GM12892 (cell line): ENCODE measurements at places on chromosomes 4 and X.

GRCh38 chrX:129006491-129006890, 516.8 kb downstream of the SMARCA1 start:
- DNase-seq = no peak

DNA sequence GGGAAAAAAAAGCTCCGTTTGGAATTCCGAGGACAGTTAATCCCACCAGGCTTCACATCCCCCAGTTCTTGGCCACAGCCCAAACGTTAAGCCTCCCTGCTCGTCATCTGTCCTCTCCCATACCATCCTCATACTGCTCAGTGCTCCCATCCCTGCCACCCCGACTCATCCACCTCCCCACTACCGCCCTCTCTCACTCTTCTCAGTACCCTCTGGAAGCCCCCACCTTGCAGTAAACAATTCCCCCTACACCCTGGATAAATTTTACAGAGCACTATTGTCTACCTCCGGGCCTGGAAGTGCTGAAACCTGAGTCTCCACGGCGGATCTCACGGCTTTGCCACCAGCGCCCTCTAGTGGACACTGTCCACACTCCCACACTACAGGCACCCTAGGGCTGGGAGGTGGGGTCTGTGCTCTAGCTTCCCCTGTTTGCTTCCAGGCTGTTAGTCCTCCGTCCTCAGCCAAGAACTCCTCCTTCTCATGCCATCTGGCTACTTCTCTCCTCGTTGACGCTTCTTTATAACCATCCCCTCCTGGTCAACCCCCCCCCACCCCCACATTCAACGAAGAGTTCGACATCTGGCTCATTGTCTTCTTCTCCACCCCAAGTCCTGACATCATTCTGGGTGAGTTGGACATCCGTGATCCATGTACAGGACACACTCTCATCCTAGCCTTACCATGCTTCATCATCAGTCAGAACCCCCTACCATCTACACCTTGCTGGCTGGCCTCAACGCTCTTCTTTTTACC, 54.5 kb downstream of the RTL9 start:
- DNase-seq = peak; percentile 44

DNA sequence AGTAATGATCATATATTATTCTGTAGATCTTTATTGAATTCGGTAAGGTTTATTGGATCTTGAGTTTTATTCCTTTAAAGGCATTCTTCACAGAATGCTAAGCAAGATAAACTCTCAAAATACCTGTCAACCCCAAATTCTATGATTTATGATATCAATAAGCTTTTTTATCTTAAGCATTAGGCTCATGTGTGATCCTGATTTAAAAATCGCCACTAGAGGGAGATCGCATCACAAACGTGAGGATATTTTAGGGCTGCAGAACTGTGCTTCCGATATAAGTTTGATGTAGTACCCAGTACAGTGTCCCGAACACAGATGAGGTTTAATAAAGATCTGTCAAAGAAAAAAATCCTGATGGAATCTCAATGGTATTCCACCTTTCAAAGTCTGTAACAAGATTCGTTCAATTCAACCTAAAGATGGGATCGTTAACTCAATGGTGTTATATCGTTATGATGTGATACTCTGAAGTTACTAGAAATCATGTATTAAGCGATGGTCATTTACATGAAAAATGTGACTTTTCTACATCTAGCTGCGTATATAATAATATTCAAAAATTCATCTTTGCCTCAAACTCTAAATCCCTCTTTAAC, 169.0 kb downstream of the CORIN start:
- DNase-seq = peak; percentile 1

GRCh38 chr4:140256335-140256734, 102.4 kb upstream of the MAML3 start:
- DNase-seq = no peak

DNA sequence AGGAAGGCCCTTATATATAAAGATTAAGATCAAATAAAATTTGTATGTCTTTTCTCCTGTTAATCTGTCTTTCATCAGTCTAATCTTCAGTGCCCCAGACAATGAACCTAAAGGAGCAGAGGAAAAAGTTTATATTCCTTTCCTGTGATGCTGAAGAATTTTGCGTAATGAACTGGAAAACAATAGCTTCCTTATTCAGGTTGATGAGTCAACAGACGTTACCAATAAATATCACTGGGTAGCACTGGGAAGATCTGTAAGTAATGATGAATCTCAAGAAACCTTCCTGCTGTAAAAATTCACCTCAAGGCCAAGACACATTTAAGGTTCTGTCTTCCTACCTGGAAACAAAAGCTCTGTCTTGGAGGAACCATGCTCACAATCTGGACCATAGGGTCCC, 25.5 kb downstream of the CDKN2AIP start:
- DNase-seq = no peak

DNA sequence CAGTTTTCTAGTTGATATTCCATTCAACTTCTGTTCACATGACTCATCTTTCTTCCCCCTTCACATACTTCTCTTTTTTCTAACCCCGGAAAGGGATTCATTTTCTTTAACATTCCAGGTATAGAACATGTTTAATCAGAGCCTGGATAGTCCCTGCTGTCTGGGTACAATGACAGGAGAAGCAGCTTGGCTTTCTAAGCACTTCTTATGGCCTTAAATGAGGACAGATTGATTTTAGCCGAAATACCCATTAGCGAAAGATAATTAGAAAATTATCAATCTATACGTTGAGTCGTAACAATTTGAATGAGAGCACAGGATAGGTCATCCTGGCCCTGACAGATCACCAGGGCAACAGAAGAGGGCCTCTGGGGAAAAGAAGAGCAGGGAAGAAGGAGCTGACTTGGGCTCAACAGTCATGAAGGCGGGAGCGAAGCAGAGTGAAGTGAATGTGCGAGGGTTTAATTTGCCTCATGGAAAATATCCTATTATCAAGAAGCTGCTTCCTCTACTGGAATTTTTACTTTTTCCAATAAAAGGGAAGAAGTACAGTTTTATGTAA, 62.2 kb downstream of the PPP1R2C start:
- DNase-seq = no peak

DNA sequence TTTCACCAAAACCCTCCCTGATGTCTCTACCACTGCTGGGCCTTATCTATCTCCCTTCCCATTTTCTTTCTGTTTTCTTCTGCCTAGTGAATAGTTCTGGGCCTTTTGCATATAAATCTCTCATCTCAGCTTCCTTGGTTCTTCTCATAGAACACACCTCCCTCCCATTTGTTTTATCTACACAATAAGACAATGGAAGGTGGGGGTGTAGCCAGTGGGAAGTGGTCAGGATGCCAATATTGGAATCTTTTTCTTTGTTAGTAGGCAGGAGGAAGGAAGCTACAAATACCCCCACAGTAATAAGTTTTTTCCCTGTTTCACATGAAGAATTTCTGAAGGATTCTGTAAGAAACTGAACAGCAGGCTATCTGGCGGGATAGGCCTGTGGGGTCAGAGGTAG, 30.9 kb upstream of the RHOH start:
- no peak for DNase-seq

GRCh38 chr4:18398661-18399060, 377.1 kb upstream of the LCORL start:
- no peak for DNase-seq

GRCh38 chr4:71074452-71075299, 81.2 kb downstream of the DCK start:
- DNase-seq = no peak

DNA sequence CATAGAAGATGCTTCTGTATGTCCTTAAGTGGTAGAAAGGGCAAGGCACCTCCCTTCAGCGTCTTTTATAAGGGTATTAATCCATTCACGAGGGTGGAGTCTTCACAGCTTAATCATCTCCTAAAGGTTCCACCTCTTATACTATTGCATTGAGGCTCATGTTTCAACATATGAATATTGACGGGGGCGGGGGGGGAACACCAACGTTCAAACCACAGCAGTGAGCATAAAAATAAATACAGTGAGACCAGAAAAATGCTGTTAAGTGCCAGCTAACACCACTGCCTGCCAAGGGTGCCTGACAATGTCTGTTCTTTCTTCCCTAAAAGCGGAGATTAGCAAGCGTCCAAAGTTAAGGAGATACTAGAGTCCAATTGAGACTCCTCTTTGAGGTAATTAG, 323.3 kb downstream of the STK32B start:
- DNase-seq = no peak

GRCh38 chr4:170274616-170275015, 184.9 kb upstream of the AADAT start:
- no peak for DNase-seq

- DNase-seq = no peak
Observed at GRCh38 chrX:32778965-32779364, 432.4 kb downstream of the DMD start.

DNA sequence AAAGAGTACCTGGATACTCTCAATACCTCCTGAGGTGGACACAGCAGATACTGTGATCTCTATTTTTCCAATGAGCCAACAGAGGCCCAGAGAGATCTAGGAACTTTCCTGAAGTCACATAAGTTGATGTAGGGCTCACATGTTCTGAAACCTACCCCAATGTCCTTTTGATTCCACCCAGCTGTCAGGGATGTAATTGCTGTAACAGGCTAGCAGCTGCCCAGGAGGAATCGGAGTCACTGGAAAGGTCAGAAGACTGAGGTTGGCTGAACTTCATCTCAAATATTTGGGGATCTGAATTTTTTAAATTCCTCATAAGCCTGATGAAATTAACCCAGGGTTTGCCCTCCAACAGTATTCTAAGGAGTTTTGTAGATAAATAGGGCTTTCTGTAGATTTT, 52.5 kb upstream of the PROM1 start:
- no peak for DNase-seq

DNA sequence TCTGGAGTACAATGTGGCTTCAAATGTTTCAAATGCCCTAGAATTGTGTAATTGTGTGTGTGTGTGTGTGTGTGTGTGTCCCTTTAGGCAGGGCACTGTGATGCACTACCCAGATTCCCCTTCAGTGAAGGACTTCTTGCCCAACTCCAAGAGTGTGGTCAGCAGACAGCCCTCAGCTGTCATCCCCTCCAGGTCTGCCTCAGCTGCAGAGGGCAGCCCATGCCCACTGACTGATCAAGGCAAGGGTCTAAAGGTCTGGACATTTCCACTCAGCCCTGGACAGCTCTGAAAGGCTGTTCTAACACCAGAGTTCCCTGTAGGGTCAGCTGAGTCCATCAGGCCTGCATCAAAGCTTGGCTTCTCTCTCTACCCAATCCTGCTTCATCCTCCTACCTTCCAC, 83.9 kb upstream of the USP9X start:
- no peak for DNase-seq

DNA sequence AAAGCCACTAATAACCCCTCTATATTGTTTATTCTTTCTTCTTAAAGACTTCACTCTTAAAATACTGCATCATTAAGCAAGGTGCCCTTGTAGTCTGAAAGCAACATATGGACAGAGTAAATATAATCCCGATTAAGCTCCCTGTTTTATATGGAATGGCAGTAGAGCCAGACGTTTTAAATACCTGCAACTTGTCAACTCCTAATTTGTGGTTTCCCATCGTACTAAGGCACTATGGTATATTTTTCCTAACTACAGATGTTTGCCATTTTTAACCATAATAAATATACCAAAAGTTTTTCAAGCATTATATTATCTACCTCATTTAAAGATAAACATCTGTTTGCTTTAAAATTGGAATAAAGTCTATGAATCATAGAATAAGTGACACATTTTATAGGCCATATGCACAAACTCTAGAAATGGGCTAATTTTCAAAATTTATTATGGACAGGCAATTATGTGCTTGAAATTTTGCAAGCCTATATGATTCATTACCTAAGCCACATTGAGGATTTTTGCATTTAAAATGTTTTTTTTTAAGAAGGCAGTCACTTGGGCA, 194.6 kb downstream of the FRMPD4 start:
- no peak for DNase-seq

DNA sequence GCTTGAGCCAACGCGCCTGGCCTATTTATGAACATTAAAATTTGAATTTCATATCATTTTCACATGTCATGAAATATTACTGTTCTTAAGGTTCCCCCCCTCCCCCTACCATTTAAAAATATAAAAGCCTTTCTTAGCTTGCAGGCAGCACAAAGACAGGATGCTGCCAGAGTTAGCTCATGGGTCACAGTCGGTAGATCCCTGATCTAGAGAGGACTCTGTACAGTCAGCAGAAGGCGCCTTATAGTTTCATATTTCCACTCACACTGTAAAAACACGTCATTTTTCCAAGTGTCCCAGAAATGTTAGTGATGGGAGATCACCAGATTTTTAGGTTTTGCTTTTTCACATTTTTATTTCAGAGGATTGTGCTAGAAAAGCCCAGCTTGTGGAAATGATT, 12.2 kb downstream of the NOCT start:
- DNase-seq = no peak

GRCh38 chrX:38538134-38538533, 23.2 kb upstream of the TSPAN7 start:
- DNase-seq = no peak

DNA sequence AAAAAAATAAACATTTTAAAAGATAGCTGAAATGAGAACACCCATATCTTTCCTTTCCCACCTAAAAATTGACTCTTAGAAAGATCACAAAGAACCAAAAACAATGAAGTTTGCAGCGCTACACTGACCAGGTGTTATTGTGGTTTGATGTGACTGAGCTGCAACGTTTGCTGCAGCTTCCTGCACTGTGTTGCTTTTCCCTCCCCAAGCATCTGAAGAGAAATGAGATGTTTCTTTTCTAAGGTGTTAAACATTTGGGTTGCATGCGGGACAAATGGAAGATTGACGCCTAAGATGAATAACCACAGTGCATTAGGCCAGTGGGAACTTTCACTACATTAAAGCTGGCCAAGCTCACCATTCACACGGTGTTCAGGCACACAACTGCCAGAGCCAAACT, 8.9 kb downstream of the LEF1 start:
- DNase-seq = no peak

DNA sequence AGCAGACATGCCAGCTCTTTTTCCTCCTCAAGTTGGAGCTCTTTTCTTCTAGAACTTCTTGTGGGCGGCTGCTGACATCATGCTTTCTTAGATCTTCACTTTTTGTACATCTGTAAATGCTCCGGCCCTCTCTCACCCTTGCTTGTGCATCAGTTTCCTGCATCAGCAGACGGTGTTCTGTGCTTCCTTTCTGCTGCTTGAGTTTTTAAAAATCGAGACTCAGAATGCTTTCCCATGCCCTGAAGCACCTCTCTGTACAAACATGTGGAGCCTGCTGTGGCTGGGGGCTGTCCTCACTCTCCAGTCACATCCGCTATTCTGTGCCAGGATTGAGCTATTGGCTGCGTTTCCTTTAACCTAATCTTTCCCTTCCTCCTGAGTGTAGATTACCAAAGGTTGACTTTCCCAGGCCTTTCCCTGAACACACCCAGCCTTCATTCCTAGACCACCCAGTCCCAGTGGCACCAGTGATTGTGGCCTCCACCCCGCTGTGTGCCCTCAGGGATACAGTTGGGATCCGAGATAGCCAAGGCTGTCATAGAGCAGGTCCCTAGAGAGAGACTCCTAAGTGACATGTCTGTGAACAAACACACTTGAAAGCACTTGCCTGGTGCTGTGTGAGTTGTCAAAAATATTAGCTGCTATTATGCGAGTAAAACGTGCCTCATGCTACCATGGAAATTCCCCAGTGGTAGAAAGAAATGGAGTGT, 41.9 kb downstream of the TNIP2 start:
- DNase-seq = no peak
